ENCODE measurements at places on chromosomes 5 and 9.

- no peak for DNase-seq
Observed at GRCh38 chr9:18499980-18500379, 26.0 kb downstream of the ADAMTSL1 start.

- DNase-seq = no peak
Observed at GRCh38 chr5:52665559-52665958, 122.2 kb upstream of the ITGA1 start.

DNA sequence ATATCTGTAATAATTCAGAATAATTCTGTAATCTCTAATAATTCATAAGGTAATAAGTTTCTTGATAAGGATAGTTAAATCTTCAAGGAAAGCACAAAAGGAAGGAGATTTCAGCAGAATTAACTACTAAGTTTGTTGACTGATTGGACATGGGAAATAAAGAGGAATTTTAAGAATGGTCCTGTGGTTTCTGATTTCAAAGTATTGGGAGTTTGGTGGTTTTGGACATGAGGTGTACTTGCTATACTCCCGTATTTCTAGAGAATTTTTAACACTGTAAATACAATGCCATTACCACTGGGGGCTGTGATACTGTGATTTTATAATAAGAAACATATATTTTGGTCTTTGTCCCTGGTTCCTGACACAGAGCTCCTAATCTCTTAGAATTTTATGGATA, 123.9 kb downstream of the UNC13B start:
- DNase-seq = no peak

DNA sequence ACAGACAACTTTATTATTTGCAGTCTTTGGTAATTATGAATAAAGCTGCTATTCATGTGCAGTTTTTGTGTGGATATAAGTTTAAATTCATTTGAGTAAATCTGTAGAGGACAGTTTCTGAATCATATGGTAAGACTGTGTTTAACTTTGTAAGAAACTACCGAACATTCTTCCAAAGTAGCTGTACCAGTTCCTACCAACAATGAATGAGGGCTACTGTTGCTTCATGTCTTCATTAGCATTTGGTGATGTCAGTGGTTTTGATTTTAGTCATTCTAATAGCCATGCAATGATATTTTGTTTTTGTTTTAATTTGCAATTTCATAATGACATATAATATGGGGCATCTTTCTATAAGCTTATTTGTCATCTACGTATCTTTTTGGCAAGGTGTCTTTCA, 501.3 kb upstream of the RORB start:
- DNase-seq = no peak

DNA sequence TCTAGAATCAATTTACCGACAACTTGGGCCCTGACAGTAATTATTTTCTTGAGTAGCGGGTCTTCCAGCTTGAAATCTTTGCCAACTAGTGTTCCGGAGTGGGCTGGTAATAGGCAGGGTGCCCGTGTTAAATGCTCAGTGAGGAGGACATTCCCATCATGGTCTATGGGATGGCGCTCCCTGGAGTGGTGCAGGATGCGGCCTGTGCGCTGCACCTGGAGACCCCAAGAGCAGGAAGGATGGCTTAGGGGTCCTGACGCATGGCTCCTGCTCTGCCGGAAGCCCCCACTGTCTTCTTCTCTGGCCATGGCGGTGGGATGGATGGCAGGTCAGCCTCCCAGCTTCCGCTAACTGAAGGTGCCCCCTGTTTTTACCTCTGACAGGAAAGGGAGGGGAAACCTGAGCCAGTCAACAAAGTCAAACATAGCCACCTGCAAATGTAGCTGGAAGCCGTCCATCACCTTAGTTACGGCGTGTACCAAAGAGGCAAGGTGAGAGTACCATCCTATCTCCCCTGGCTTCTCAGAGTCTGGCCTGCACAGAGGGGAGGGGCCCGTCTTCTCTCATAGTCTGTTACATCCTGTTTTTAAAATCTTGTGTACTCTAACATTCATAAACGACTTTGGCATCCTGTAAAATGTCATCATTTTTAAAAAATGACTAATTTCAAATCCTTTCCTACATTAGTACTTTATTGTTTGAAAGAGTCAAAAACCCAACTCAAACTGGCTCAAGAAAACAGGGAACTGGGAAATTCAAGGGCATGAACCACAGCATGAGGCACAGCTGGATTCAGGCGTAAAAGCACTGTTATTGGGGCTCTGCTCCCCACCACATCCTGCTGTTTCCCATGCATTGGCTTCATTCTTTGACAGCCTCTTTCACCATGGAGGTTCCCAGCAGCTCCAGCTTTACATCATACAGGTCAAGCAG, 28.5 kb upstream of the UNC5A start:
- no peak for DNase-seq

DNA sequence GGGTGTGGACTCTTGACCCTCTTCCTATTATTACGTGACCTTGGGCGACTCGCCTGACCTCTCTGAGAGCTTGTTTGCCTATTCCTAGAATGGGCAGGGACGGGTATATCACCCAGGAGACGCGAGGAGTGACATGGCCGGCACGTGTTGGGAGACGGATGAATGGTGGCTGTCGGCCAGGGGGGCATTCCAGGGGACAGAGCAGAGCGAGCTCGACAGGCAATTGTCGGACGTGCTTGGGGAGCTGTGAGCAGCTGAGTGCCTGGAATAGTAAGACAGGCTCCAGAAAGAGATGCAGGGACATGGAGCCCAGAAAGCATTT, 29.3 kb upstream of the UNC5A start:
- DNase-seq = no peak

DNA sequence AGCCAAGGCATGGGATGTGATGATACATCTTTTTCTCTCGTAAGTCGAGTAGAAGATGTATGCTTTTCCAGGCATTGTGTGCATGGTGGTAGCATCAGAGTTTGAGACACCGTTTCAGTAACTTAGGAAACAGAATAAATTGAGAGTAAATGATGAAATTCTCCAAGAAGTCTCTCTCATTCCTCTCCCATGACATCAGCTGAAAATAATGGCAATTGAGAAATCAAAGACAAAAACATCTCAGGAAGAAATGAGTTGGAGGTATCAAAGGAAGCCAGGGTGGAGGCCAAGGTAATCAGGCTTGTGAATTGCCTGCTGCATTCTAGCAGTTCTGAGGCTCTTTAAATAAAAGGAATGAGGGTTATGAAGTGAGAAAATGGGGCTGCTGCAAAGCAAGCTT, 53.9 kb downstream of the SGCD start:
- DNase-seq = no peak

DNA sequence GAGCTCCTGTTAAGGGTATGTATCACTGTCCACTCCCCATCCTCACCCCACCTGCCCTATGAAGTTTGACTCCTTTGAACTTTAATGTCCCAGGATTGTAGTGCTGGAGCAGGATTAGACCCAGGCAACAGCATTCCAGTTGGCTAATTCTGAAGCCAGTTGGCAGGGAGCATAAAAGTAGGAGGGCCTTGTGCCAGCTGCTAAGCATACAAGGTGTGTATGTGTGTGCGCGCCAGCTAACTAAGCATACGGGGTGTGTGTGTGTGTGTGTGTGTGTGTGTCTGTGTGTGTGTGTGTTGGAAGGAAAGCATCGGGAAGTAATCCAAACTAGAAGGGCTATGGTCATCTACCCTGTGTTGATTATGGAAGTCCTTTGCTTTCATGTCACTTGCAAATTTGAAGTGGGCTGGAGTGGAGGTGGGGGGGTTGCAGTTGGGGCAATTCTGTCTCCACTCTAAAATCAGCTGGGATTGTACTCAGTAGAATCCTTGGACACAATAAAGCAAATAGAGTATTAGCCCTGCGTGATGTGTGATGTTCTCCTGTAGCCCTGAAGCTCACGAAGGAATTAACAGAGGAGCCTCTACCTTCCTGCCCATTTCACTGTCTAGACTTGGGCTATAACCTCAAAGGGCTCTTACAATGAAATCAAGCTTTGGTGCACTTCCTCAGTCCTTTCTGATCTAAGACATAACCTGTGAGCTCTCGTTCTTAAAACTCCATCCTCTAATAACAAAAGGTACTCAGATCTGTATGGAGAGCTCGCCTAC, 26.9 kb downstream of the HMGCR start:
- no peak for DNase-seq

- DNase-seq = no peak
Observed at GRCh38 chr9:125380406-125380805, 118.8 kb downstream of the GAPVD1 start.

DNA sequence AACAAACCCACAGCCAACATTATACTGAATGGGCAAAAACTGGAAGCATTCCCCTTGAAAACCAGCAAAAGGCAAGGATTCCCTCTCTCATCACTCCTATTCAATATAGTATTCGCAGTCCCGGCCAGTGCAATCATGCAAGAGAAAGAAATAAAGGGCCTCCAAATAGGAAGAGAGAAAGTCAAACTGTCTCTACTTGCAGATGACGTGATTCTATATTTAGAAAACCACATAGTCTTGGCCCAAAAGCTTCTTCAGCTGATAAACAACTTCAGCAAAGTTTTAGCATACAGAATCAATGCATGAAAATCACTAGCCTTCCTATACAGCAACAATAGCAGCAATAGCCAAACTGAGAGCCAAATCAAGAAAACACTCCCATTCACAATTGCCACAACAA, 333.7 kb upstream of the EDIL3 start:
- DNase-seq = no peak

DNA sequence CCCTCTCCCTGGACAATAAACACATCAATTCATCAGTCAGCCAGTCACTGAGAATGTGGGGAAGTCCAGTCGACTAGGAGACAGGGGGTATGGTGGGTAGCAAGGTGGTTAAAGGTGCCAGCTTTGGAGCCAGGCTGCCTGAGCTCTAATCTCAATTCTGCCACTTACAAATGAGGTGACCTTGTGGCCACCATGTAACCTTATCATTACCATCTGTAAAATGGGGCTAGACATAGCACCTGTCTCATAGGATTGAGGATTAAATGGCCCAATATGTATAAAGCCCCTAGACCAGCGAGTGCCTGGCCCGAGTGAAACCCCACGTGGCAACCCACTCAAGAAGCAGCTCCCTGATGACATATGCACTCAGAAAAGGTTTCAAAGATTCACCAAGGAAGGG, 73.3 kb upstream of the TBC1D2 start:
- no peak for DNase-seq

DNA sequence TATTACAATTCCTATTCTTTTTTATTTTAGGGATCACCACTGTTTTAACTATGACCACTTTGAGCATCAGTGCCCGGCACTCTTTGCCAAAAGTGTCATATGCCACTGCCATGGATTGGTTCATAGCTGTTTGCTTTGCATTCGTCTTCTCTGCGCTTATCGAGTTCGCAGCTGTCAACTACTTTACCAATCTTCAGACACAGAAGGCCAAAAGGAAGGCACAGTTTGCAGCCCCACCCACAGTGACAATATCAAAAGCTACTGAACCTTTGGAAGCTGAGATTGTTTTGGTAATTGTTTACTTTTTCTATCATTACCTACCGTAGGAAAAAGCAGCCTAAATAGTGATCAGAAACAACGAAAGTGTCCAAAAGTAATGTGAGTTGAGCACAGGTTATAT, 6.4 kb downstream of the GABRA6 start:
- DNase-seq = no peak

DNA sequence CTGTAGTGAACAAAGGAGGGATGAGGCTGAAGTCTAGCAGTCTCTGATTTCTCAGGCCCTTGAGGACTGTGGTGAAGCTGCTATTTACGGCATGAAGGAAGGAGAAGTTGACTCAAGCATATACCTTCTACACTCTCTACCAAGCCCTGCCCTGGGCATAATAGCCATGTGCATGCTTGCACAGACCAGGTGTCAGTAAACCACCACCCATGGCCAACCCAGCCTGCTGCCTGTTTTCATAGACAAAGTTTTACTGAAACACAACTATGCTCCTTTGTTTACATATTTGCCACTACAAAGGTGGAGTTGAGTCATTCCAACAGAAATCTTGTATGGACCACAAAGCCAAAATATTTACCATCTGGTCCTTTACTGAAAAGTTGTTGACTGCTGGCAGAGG, 126.9 kb downstream of the PAPPA start:
- DNase-seq = no peak

- DNase-seq = no peak
Observed at GRCh38 chr5:175860531-175861045, 10.8 kb upstream of the CPLX2 start.

- DNase-seq = no peak
Observed at GRCh38 chr9:123265833-123266232, 2.6 kb downstream of the STRBP start.

GRCh38 chr5:123752552-123753179, 240.7 kb downstream of the CSNK1G3 start:
- no peak for DNase-seq

Measured in endothelial cell (in vitro differentiated cells).